GDM1 (cell line): ENCODE measurements at places on chromosomes 5 and 9.

DNA sequence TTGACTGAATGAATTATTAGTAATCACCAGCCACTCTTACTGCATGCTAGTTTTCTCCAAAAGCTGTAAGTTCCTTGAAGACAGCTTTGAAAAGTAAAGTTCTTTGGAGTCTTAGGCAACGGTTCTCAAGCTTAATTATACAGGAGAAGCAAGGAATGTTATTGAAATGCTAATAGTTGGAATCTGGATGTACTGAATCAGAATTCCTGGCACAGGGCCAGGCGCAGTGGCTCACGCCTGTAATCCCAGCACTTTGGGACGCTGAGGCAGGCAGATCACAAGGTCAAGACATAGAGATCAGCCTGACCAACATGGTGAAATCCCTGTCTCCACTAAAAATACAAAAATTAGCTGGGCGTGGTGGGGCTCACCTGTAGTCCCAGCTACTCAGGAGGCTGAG lies 33.4 kb downstream of the GRIA1 start:
- DNase-seq = no peak

- DNase-seq = no peak
Observed at GRCh38 chr5:65919773-65920172, 6.6 kb upstream of the ERBIN start.

DNA sequence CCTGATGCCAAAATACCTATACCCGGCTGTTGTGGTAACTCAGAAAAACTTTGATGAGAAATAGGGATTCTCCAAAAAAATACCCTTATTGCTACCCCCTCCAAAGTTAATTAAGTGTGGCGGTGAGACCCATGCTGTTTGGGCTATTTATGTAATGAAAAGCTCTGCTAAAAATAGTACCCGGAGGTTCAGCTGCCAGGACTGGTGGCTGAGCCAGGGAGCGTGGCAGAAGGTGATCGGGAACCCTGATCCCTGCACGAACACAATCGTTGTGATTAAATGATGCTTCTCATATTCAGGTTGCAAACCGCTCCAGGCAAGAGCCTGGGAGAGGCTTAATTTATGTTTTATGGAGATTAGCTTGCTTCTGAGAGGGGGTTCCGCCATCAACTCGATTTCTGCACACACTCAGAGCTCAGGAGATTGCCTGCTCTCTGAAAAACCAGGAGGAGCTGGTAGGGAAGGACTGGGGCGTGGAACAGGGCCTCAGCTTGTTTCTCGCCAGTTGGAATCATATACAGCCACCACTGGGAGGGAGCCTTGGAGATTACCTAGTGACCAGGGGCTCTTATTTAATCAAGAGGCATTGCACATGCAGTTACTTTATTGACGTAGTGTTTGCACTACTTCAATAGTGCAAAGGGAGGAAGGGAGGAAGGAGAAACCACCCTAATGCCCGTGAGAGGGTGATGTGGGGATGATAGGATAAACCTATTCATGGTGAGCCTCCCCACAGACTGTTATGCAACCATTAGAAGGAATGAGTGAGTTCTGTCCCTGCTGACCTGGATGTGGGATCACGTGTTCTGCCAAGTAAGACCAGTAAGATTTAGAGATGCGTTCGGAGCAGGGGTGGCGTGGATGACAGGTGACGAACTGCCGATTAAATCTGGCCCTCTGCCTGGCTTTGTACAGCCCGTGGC lies 23.4 kb downstream of the HRH2 start:
- no peak for DNase-seq

DNA sequence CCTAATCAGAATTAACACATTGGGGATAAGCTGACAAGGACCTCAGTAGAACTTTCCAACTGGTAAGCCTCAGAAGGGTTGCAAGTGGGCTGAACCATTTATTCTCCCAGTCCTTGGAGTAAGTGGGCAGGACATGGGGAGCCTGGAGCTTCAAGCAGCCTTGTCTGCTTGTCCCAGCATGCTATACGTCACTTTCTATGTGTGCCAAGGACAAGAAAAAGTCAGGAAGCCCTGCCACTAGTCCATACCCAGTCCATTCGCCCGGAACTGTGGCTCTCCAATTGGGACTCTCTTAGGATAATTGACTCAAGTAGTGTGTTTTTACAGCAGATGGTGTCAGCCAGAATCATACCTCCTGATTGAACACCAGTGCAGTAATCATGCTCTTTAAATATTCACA lies 62.6 kb upstream of the FRRS1L start:
- no peak for DNase-seq

- no peak for DNase-seq
Observed at GRCh38 chr5:19498852-19499251, 489.1 kb downstream of the CDH18 start.

DNA sequence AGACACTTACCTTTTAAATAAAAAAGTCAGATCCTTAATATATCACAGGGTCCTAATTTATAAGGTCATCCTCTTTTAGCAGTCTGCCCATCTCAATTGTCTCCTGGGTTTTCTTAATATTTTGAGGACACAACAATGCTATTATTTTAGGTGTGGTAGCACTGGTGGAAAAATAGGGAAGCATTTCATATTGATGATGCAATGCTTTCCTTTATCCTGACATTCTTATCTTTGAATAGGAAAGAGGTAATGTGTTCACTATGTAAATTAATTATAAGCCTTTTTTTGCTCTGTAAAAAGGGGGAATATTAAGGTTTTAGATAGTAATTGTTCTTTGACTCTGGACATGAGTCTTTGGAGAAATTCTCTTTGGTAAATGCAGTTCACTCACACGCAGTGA lies 164.7 kb downstream of the YTHDC2 start:
- no peak for DNase-seq

GRCh38 chr5:175493726-175494125 lies 15.4 kb downstream of the SFXN1 start:
- no peak for DNase-seq

DNA sequence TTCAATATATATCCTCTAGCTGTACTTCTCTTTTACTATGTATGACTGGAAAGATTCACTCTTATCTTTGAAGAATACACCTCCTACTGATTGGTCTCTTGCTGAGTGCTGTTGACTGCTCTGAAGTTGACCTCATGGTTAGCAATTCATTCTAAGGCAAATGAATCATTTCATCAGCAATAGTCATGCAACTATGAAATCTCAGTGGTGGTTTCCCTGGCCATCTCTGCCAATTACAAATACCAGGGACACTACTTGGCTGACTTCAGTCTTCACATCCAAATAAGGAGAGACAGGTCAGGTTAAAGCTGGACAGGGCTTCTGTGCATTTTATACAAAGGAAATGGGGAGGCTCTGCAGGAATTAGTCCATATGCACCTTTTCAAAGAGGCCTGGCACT lies 333.5 kb upstream of the ACTBL2 start:
- no peak for DNase-seq
